ENCODE measurements at places on chromosomes 12 and 14.

- DNase-seq: no peak
Observed at GRCh38 chr14:50821510-50822464, 9.2 kb downstream of the NIN start.

GRCh38 chr12:67655829-67656228 lies 7.3 kb downstream of the DYRK2 start:
- no peak for DNase-seq

- no peak for DNase-seq
Observed at GRCh38 chr12:95605087-95605486, 53.8 kb upstream of the USP44 start.

GRCh38 chr12:47373554-47374150 lies 293.9 kb upstream of the AMIGO2 start:
- DNase-seq: no peak

GRCh38 chr14:77612011-77612620 lies 4.3 kb downstream of the SPTLC2 start:
- DNase-seq: no peak

DNA sequence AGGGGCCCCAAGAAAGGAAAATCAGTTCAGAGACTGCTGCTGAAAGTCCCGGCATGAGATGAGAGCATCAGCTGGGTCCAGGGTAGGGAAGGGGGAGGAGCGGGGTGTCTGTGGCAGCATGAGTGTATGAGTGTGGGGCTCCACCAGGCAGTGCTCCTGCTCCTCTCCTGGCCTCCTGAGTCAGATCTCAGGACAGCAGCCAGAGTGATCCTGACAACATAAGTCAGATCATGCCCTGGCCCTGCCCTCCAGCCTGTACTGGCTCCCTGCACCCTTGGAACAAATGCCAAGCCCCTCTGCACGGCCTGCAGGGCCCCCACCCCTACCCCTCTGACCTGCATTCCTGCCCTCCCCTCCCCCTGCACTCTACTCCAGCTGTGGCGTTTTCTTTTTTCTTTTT lies 24.2 kb upstream of the LRP1-AS start:
- no peak for DNase-seq

DNA sequence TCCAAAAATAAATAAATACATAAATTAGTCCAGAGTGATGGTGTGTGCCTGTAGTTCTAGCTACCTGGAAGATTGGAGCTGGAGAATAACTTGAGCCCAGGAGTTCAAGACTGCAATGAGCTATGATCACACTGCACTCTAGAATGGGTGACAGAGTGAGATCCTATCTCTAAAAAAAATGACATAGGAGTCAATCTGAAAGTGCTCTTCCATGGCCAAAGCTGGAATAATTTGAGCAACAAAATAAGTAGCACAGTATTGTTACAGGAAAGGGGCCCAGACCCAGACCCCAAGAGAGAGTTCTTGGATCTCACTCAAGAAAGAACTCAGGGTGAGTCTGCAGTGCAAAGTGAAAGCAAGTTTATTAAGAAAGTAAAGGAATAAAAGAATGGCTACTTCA lies 24.9 kb upstream of the SLC7A8 start:
- DNase-seq: no peak

- no peak for DNase-seq
Observed at GRCh38 chr12:43370263-43370662, 181.7 kb downstream of the ADAMTS20 start.

DNA sequence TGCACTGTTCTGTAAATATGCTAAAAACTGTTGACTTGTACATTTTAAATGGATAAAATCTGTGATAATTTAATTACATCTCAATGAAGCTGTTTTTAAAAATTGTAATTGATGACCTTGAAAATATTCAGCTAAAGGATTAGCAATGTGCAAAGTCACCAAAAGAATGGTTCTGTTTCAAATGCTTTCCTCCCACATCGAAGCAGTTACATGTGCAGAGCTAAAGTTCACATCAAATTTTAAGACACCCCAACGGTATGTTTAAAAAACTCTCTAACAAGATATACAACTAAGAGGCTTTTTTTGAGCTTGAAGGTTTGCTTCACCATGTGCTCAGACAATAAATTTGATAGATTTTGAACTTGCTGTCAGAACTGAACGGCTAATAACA lies 114.6 kb upstream of the KRAS start:
- no peak for DNase-seq

DNA sequence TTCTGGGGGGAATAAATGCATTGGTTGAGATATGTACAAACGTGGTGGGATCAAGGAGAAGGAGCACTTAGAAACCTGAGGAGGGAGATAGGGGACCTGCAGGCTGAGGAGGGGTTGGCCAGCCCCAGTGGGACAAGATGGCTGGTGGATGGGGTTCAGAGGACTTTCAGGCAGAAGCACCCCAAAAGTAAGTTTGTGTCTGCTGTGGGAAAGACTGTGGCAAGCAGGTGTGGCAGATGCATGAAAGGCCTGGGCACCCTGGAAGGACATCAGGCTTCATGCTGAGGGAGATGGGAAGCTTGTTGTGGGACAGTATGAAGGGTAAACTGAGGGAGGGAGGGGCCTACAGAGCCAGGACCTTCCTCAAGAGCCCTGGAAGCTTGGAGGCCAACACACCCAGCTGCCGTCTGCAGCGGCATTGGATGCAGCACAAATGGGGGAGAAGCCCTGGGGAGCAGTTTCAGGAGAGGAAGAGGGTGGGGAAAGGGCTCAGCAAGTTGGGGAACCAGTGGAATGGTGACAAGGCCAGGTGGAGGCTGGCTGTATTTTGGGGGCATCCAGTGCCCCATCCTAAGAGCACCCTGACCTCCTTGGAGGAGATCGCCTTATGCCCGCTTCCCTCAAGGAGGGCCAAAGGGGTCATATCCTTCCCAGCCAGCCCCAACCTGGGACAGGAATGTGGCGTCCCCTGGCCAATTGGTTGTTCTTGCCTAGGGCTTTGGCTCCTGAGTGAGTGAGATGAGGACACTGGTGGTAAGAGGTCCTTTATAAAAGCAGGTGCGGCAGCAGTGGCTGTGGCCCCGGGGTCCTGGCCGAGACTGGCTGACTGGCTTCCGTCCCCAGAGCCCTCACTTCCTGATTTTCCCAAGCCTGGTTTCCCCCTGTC lies 20.7 kb downstream of the NFKBIA start:
- DNase-seq: no peak

DNA sequence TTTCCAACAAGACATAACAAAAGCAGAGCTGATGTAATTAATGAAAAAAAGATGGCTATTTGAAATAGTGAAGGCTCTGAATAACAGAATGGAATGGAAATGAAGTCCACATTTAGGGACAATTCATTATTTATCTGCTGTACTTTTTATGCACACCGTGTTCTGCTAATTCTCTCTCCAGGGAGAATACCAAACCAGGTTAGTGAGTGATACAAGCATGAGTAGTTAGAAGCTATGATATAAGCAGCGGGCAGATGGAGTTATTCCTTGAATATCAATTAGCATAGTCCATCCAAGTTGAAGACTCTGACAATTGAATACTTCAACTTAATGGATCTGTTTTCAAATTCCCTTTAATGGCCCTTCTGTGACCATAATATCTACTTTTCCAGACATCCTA lies 162.1 kb upstream of the TMTC2 start:
- no peak for DNase-seq

DNA sequence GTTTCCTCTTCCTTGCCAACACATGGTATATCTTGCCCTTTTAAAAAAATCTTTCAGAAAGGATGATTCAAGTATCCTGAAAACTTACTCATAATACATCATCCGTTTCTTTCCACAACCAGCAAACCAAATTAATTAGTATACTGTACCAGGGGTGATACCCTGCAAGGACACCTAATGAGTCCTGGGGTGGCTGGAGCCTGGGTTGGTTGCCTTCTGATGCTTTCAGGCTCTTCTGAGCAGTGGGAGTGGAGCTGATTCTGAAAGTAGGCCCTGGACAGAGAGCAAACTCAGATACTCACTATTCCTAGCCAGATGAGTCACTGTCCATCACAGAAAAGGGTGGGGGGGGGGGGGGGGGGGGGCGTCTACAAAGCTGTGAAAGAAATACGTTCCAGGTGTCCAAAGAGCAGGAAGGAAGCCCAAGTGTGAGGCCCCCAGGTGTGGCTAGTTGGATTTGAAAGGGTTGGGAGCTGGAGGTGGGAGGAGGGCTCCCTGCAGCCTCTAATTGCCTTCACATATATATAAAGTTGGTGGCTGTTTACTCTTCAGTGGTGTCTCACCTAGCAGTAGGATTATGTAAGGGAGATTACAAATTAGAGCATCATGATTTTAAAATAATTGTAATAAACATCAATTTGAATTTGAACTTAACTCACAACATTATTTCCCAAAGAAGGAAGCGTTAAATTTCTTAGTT lies 36.5 kb downstream of the FBXO33 start:
- DNase-seq: no peak

GRCh38 chr14:70917633-70918032 lies 10.4 kb downstream of the PCNX1 start:
- DNase-seq: no peak

GRCh38 chr12:2231956-2232355 lies 179.2 kb downstream of the CACNA1C start:
- no peak for DNase-seq

GRCh38 chr12:75852143-75852542 lies 179.4 kb downstream of the PHLDA1 start:
- no peak for DNase-seq

- no peak for DNase-seq
Observed at GRCh38 chr12:28938581-28939235, 210.4 kb upstream of the FAR2 start.

- peak; percentile 56 for DNase-seq
Observed at GRCh38 chr12:106226884-106227640, 20.8 kb downstream of the CKAP4 start.

- DNase-seq: no peak
Observed at GRCh38 chr14:66056268-66056907, 429.8 kb upstream of the CCDC196 start.

GRCh38 chr12:75815756-75816155 lies 215.8 kb downstream of the PHLDA1 start:
- no peak for DNase-seq

DNA sequence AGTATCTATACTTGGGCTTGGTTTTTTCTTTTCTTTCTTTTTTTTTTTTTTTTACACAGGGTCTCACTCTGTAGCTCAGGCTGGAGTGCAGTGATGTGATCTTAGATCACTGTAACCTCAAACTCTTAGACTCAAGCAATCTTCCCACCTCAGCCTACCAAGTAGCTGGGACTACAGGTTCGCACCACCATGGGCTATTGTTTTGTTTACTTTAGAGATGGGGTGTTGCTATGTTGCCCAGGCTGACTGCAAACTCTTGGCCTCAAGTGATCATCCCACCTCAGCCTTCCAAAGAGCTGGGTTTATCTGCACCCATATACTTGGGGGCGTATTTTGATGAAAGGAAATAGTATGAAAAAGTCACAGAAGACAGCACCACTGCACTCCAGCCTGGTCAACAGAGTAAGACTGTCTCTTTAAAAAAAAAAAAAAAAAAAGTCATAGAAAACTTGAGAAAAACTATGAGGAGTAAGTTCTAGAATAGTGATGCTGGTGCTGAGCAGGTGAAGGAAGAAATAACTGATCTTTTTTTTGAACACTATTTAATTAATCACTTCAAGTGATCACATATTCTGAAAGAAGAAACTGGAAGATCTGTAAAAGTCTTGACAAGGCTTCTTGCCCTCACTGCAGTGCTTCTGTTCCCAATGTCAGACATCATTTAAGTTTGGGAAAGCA lies 53.8 kb upstream of the NPFF start:
- no peak for DNase-seq
